ENCODE measurements at places on chromosomes 3 and 15. TPM values are rescaled to one million over a fixed set of nuclear protein-coding genes. Genes with fewer than 3 reads are reported as not detected.

ANKUB1 gene
- not detected for total RNA-seq

DNA sequence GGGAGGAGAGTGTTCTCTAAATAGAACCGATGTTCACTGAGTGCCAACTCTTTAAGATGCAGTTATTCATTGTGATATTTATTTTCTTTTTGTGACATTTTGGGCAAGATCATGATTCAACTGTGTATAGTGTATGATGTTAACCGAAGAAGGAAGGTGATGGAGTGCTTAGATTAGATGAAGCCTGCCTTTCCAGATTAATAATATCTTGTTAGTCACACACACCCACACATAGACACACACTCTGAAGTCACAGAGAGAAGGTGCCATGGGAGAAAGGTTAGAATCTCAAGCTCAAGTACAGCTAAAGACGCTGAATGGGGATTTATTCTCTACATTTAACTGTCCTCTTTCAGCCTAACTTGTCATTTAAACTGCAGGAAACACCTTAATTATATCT lies 77.0 kb downstream of the SLC9A9 start:
- DNase-seq, result no peak

GRCh38 chr3:150610785-150611184 lies 7.7 kb downstream of the SELENOT start:
- no peak for DNase-seq

IL17RE gene
- total RNA-seq, result 28.2 TPM

GRCh38 chr3:143824735-143825385 lies 23.4 kb downstream of the SLC9A9 start:
- no peak for DNase-seq

DNA sequence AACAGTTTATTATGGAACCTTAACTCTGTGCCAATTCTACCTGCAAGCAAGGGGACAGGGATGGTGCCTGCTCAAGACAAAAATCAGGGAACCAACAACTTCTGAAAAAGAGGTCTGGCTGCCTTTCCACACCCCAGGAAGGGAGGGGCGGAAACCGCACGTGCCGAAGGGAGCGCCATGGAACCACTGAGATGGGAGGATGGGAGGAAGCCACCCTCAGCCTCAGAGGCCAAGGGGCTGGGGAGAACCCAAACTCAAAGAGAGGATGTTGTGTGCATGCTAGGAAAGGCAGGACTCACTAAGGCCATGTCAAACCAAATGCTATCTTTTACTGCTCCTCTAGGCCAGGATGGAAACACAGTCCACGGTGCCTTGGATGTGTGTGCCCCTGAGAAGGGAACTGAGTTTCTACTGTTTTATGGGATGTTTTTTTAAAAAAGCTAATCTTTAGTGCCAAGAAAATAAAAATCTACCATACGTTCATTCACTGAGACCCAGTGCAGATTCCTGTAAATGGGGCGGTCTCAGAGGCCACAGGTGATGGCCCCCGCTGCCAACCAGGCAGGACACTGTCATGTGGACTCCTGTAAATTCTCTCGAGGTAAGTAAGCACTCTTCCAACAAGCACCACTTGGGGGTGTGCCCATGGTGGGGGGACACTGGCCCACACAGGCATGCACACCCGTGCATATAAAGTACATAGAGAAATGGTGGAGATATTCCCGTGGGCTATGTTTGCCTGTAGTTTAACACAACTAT lies 20.5 kb downstream of the SRPRB start:
- no peak for DNase-seq

GRCh38 chr3:89847955-89848354 lies 740.5 kb downstream of the EPHA3 start:
- DNase-seq, result no peak

All from prostate gland (tissue), 2 donors.